HS-27A (cell line): ENCODE measurements at places on chromosomes 7 and 10.

DNA sequence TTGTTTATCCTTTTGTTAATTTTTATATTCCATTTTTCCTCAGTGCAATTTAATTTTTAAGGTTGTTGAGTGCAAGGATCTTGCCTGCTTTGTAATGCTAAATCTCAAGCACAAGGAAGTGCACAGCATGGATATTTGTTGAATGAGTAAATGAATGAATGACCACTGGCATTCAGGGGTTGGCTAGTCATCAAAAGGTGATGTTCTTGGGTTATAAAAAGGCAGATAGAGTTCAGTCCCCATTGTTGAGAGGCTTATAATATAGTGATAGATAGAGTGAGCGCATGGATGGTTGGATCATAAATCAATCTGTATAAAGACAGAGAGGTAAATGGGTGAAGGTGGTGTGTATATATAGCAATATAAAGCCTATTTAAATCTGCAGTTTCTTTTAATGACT lies 193.2 kb upstream of the KLF6 start:
- no peak for DNase-seq

DNA sequence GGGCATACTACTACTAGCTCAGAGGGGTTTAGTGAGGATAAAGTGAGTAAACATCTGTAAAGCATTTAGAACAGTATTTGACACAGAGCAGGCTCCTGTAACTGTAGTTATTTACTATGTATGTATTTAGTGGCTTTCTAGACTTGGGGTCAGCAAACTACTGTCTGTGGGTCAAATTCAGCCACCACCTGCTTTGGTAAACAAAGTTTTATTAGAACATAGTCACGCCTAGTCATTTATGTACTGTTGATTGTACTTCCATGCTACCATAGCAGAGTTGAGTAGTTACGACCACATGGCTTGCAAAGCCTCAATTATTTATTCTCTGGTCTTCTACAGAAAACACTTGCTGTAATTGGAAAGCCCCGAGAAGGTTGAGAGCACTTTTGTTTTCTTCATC lies 248.5 kb upstream of the PLPP4 start:
- DNase-seq = no peak

DNA sequence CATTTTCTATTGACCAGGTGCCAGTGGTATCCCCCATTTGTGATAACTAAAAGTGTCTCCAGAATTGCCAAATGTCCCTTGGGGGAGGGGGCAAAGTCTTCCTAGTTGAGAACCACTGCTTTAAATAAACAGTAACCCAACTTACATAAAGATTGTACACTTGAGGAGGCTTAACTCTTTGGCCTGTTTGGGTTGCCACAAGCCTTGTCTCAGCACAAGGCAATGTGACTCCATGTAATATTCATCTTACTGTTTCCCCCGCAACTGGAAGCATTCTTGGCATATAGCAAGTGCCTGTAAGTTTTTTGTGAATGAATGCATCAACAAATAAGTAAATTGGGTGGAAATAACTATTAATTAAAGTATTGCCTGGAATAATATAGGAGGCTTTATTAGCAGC lies 108.3 kb downstream of the ANK3 start:
- DNase-seq = peak; percentile 54

- DNase-seq = no peak
Observed at GRCh38 chr7:35658606-35659201, 36.2 kb downstream of the HERPUD2 start.

DNA sequence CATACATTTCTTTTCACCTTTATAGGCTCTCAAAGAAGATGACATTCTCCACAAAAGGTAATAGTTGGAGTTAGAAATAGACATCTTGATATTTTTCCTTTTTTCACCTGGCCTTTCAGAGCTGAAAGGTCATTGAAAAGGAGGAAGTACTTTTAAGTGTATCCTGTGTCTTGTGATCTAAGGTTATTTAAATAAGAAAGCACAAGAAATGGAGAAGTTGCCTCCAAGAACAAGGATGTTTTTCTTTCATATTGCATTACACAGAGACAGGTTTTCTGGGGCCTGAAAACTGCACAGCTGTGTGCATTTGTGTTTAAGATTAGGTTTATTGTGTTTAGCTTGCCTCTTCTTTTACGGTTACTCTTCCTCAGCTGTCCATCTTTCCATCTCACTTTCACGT lies 103.4 kb upstream of the SEMA3D start:
- no peak for DNase-seq

- no peak for DNase-seq
Observed at GRCh38 chr7:45888185-45888992, at the start of gene IGFBP1. Gene IGFBP1 (plus strand): TSS chr7:45888488. CDS start chr7:45888653, 165 bp downstream.

DNA sequence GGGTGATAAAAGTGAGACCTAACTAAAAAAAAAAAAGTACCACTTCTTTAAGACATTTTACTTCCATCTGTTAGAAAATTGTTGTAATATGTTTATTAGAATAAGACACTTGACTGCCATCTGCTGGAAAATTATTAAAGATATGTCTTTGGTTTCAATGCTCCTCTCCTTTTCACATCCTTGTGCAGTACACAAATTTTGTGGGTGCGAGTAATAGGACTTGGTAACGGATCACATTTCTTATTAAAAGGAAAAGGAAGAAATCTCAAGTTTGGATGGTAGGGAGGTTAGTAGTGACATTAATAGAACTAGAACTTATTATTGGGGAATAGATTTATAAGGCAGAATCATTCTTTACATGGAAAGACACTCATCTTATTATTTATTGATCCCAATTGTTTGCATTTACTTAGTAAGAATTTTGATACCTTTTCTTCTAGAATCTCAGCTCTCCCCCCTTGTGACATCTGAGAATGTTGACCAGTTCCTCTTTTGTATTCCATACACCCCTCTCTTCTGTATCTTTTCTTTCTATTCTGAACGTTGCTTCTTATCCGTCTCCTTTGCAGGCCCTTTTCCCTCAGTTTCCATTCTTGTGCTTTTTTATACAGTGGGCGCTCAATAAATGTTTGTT lies 43.0 kb upstream of the RPA3 start:
- DNase-seq = no peak

DNA sequence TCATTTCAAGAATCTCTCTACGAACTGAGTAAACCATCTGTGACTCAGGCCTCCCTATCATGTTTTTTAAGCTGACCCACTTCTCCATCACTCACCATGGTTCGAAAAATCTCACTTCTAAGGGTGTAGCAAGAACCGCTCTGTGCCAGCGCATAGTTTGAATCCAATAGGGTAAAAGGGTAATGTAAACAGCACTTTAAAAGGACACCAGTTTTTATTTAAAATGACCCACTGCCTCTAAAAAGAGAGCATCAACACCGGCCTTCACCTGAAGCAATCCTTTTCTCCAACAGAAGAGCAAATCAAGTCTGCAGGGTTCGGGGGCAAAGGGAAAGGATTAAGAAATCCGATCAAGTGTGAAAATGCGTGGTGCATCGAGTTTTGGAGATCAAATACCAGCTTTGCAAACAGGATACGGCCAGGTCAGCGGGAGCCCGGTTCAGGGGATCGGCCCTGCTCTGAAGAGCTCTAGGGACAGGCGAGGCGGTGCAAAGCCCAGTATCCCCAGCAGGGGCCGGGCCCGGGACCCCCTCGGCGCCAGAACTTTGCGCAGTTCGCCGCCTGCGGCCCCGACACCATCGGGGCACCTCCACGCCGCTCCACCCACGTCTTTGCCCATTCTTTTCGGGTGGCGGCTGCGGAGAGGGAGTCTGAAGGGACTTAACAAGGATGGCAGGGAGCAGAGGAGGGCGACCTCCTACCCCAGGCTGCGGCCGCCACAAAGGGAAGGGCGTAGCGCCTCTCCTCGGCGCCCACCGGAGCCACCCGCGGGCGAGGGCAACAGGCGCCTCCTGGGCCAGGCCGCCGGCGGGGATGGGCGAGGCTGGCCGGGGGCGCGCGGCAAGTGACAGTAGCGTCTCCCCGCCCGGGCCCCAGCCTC lies 842 bp downstream of the NMT2 start:
- peak; percentile 8 for DNase-seq

DNA sequence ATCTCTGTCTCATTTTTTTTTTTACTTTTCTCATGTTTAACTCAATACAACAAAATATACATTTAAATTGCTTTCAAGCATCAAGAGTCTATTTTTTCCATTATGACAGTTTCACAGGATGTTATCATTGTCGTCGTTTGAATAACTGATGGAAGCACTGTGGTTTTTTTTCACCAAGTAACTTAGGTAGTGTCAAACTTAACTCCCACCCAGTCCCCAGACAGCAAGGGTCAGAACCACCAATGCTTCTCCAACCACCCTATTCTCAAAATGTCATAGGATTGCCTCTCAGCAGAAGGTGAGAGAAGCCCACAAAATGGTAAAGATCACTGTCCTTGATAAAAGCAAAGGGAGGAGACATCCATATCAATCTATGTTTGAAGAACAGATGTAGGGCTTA lies 339.4 kb downstream of the SFMBT2 start:
- no peak for DNase-seq

DNA sequence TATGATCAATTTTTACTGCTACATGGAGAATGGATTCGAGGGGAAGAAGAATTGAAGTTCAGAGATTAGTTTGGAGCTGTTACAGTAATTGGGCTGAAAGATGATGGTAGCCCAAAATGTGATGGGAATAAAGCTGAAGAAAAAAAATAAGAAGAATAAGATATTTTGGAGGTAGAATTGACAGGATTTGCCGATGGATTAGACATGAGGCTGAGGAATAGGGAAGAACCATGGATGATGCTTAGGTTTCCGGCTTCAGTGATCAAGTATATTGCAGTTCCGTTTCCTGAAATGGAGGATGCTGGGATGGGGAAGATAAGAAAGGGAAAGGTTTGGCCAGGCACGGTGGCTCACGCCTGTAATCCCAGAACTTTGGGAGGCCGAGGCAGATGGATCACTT lies 38.9 kb upstream of the FHIP2A start:
- DNase-seq = no peak

- DNase-seq = no peak
Observed at GRCh38 chr7:157090485-157091165, 48.1 kb upstream of the UBE3C start.
